Stimulated activated CD4-positive, alpha-beta T cell treated with anti-CD3 and anti-CD28 coated beads, Interleukin-15, amount 100 ng/mL, for 48 hours (primary cell): ENCODE measurements at places on chromosomes 11 and 22.

GRCh38 chr11:94447149-94447548 lies 45.9 kb upstream of the GPR83 start:
- DNase-seq, result no peak

- no peak for DNase-seq
Observed at GRCh38 chr22:46454504-46455269, 82.7 kb downstream of the CELSR1 start.

DNA sequence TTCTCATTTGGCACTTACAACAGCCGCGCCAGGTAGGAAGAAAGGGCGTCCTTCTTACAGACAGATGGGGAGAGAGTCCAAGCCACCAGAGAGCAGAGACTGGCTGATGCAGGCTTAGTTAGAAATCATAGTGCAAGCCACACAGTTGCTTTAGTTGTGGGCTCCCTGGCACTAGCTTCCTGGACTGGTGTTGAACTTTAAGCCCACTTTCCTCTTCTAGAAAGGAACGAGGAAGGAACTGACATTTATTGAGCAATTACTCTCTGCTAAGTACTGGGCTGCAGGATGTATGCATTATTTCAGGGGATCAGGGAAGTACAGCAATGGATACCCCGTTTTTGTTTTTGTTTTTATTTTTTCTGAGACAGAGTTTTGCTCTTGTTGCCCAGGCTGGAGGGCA lies 3.0 kb downstream of the BACE1 start:
- no peak for DNase-seq

GRCh38 chr22:36536717-36537116 lies 7.8 kb upstream of the EIF3D start:
- no peak for DNase-seq

- no peak for DNase-seq
Observed at GRCh38 chr11:79441461-79441875, 638 bp upstream of the TENM4 start.

DNA sequence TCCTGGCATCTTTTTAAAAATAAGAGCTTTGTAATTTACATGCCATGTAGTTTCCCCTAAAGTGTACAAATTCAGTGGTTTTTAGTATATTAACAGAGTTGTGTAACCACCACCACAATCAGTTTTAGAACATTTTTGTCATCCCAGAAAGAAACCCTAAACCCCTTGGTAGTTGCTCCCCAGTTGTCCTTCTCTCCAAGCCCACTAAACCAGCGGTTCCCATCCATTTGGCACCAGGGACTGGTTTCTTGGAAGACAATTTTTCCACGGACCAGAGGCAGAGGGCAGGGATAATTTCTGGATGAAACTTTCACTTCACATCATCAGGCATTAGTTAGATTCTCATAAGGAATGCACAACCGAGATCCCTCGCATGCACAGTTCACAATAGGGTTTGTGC lies 22.6 kb downstream of the CABIN1 start:
- DNase-seq, result no peak
